H9 (cell line): ENCODE measurements at places on chromosomes 6 and 20.
A peak's percentile ranks its signal among the peaks of the same experiment; 100 is the strongest.

- DNase-seq = no peak
Measured at GRCh38 chr6:96786336-96786735, 50.9 kb downstream of the GPR63 start.

DNA sequence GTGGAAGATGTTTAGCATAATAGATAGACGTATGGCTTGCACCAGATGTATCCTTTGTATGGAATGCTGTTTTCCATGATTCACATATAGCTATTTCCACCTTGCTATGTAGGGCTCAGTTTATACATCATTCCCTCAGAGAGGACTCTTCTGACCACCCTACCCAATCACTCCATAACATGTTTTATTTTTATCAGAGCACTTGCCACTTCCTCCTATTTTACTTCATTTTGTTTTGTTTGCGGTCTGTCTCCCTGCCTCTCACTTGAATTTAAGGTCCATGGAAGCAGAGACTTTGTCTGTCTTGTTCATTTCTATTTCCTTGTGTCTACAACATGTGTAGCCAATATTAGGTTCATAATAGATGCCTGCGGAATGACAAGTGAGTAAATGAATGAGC, 266.9 kb upstream of the CITED2 start:
- DNase-seq = no peak

- DNase-seq = peak; percentile 81
Measured at GRCh38 chr20:50987493-50988210, 29.0 kb downstream of the MOCS3 start.

DNA sequence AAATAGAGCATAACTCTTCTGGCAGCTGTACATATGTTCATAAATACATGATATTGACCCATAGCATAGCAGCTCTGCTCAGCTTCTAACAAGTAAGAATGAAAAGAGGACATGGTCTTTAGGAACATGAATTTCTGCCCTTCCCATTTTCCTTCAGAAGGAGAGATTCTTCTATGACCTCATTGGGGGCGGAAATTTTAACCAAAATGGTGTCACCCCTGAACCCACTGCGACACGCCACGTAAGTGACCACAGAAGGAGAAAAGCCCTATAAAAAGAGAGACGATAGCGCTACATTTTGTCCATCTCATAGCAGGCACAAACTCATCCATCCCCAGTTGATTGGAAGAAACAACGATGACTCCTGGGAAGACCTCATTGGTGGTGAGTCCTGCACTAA, at the start of gene IL17A:
IL17A (plus strand) TSS at position 301 of the 400 bp plus-strand sequence; CDS start at position 358, 57 bp downstream.
- DNase-seq = no peak

GRCh38 chr6:14633479-14633878, 515.9 kb downstream of the CD83 start:
- no peak for DNase-seq

GRCh38 chr6:70886661-70887060, 70.2 kb downstream of the B3GAT2 start:
- DNase-seq = no peak

DNA sequence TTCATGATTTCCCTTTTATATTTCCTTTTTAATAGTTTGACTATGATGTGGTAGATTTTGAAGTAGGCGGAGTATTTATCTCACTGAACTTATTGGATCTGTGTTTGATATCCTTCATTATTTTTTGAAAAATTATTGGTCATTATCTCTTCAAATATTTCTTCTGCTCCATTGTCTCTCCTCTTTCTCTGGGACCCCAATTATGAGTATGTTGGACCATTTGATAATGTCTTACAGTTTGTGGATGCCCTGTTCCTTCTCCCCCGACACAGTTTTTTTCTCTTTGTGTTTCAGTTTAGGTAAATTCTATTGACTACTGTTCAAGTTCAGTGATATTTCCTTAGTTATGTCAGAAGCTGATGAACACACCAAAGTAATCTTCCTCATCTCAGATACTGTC, 49.4 kb upstream of the COL10A1 start:
- no peak for DNase-seq

- DNase-seq = no peak
Measured at GRCh38 chr20:62561182-62561581, 81.1 kb upstream of the SLCO4A1 start.

- DNase-seq = no peak
Measured at GRCh38 chr20:51608061-51608460, 65.5 kb upstream of the NFATC2 start.

- DNase-seq = no peak
Measured at GRCh38 chr6:131059486-131059885, 3.6 kb downstream of the EPB41L2 start.

- DNase-seq = no peak
Measured at GRCh38 chr6:31174378-31174777, 3.9 kb upstream of the POU5F1 start.

GRCh38 chr6:129194306-129194941, 311.5 kb downstream of the LAMA2 start:
- no peak for DNase-seq

DNA sequence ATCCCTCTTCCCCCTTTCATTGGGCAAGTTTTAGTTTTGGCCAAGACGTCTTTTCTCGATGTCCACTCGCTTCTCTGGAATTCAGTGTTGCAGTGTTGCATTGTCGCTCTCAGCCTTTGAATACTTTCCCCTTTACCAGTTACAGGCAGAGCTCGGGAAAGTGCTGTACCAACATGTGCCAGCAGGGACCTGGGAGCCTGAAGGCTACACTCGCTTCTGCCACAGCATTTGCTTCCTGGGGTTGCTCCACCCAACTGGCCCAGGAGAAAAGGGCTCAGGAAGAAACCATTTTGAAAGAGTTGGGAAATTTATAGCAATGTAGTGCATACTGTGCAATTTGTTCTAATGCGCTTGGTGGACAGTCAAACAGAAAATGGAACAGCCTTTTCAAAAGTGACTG, 78.6 kb downstream of the LINC00237 start:
- DNase-seq = peak; percentile 83

DNA sequence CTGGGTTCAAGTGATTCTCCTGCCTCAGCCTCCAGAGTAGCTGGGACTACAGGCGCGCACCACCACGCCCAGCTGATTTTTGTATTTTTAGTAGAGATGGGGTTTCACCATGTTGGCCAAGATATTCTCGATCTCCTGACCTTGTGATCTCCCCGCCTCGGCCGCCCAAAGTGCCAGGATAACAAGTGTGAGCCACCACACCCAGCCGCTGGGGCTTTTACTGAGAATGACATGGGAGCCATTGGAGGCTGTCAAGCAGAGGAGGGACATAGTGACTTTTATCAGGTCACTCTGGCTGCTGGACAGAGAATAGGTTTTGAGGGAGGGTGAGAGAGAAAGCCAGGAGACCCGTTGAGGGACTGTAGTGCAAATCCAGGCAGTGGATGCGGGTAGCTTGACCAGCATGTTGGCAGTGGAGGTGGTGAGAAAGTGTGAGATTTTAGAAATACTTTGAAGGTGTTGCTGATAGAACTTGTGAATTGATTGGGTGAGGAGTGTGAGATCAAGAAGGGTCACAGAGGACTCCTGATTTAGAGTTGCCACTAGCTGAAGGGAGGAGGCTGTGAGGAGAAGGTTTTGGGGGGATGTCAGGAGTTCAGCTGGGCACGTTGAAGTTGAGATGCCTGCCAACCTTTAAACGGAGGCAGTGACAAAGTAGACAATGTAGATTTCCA, 14.7 kb downstream of the ZNF341 start:
- no peak for DNase-seq

- DNase-seq = no peak
Measured at GRCh38 chr6:15386756-15387112, 140.9 kb downstream of the JARID2 start.

DNA sequence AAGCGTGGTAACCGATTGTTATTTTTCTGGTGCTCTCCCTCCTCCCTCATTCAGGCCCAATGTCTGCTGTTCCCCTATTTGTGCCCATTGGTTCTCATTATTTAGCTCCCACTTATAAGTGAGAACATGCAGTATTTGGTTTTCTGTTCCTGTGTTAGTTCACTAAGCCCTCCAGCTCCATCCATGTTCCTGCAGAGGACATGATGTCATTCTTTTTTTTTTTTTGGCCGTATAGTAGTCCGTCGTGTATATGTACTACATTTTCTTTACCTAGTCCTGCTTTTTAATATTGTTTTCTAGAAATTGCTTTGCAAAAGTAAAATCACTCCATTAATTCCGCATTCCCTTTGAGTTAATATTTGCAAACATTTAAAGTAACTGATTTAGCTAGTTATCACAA, 23.1 kb downstream of the ZNF451 start:
- DNase-seq = no peak

- DNase-seq = peak; percentile 58
Measured at GRCh38 chr6:125747589-125748405, 1.6 kb upstream of the HEY2 start.
